COR-L47 (cell line): ENCODE measurements at places on chromosomes 16 and 17.

- DNase-seq = no peak
Measured at GRCh38 chr17:73130977-73131376, 33.8 kb upstream of the SSTR2 start.

- DNase-seq = no peak
Measured at GRCh38 chr16:27379919-27380318, 22.1 kb upstream of the IL21R start.

DNA sequence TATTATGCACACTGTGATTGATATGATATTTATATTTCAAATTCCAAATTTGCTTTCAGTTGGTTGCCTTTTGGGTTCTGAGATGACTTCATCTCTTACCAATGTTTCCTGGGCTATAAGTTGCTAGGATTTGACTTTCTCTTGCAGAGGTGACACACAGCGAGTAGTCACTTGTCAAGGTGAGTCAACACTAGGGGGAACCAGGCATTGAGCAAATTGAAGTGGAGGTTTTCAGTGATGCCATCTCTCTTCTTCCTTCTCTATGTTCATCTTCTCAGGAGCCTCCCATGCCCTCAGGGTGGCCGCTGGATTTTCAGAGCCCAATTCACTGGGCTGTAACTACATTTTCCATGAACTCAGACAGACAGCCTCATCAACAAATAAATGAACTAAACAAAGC lies 6.0 kb upstream of the CPD start:
- DNase-seq = no peak

DNA sequence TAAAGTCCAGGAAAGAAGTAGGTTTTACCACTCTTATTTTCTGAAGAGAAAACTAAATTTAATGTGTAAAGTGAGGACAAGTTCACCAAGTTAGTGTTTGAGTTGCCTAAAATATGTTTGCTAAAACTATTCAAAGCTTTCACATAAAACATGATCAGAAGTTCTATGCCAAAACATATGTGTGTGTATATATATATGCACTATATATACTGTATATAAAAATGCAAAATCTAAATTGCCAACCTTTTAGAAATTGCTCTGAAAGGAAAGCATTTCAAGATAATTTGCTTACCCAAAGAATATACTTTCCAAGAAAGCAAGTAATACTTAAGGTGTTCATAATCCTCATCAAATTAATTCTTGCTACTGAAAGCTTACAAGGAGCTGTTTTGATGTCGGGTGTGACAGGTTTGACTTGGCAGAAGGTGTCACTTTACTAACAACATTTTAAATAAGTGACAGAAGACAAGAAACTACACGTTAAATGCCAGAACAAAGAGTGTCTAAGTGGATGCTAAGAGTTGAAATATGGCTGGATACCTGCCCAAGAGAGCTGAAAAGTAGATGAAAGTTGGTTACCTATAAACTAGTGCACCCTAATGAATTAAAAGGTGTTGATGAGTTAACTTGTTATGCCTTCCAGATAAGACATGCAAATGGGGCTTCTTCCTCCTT lies 32.3 kb upstream of the STH start:
- no peak for DNase-seq

DNA sequence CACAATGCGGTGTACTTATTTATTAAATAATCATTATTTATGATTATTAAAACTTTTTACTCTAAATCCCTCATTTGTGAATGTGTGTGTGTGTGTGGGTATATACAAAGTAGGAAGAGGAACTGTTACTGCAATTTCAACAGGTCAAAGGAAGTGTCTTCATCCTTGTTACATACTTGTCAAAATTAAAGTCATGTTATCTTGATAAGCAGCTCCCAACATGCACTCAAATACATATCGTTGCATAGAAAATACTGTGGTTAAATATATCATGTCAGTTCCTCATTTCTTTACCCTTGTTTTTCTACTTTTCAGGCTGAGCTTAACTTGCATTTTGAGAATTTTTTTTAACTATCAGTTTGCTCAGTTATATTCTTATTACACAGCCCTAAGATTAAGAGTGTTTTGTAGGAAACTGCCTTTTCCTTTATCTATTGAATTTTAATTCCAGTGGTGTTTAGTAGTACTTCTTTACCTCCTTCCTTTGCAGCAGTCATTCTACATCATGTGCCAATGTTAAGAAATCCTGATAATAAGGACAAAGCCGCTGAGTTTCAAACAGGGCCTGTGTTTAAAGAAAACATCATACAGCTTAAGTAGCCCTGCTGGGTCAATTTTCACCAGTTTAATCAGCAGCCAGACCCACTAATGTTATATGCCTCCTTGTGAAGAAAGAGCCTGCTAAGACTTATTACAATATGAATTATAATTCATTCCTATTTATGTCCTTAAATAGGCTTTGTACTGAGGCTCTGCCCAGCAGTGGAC lies 7.2 kb downstream of the EFCAB5 start:
- DNase-seq = no peak

- DNase-seq = no peak
Measured at GRCh38 chr16:47977802-47978201, 178.0 kb downstream of the ABCC12 start.

DNA sequence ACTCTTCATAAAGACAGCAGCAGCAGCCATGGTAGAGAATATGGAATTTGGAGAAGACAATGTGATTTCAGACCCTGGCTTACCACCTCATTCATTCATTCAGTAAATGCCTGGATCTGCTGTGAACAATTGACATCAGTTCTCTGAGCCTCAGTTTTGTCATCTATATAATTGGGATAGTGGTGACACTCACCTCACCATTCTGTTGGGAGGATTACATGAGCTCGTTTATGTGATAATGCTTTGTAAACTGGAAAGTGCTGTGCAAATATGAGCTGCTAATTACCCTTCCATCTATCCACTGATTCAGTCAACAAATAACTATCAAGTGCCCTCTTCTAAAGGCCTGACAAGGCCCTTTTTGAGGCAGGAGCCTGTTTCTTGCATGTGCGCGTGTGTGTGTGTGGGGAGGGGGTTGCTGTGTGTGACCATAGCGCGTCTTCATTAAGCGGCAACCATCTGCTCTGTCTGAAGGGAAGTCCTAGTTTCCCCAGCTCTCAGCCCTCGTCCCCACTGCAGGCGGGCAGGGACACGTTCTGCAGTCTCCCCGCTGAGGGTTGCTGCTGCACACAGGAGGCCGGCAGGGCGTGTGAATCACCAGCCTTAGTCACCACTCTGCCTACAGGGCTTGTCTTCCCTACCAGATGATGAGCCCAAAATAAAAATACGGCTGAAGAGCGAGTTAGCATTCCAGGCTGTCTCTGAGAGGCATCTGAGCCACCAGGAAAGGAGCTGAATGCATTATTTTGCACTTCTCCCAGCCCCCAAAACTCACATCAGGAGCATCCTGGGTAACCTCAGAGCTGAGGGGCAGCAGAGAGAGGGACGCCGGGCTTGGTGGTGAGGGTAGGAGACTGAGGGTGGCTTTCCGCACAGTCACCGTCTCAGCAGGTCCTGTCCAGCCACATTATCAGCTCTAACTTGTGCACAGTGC lies 19.9 kb downstream of the ARL4D start:
- peak; percentile 78 for DNase-seq

- no peak for DNase-seq
Measured at GRCh38 chr17:56707312-56708219, 114.1 kb downstream of the NOG start.

GRCh38 chr17:66834426-66834918 lies 445 bp upstream of the CACNG5 start:
- no peak for DNase-seq

DNA sequence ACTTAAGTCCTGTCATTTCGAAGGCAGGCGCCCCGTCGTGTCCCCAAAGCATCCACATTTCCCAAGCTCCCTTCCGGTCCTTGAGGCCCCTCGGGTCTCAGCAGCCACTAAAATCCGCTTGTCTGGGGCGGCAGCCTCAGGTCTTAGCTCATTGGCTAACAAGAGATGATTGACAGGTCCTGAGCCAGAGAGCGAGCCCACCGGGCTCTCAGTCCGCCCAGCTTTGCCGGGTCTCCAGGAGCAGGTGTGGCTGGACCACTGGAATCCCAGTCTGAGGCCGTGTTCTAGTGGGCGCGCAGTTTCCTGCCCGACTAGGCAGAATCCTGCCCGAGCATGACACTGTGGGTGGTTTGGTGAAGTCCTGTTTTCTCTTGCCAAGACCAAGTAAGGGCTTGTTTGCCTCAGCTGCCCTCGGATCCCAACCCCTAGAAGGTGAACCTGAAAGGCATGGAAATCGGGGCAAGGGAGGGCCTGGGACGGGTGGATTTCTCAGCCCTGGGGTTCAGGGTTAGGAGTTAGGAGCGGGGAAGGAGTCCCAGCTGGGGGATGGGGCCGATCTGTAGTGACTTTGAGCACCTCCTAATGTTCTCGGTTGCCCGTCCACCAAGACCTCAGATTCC lies 42.8 kb downstream of the MRC2 start:
- DNase-seq = no peak

DNA sequence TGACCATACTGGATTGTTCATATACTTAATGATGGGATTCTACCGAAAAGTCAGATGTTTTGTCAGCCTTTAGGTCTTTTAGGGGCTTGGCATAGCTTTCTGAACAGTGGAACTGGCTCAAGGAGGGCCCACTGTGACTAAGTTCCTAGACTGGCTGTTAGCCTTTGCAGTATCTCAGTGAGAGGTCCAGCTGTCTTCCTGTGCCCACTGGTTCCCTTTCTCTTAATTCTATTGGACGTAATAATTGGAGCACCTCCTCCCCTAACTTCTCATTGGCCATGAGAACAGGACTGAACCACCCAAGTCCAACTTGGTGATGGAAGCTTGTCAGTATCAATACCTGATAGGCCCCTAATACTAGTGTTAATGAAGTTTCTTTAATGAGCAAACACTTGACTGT lies 13.5 kb downstream of the KPNA2 start:
- no peak for DNase-seq

- no peak for DNase-seq
Measured at GRCh38 chr17:1947229-1947742, 77.8 kb downstream of the RTN4RL1 start.

GRCh38 chr16:21703589-21704174 lies 39.9 kb downstream of the OTOA start:
- no peak for DNase-seq

DNA sequence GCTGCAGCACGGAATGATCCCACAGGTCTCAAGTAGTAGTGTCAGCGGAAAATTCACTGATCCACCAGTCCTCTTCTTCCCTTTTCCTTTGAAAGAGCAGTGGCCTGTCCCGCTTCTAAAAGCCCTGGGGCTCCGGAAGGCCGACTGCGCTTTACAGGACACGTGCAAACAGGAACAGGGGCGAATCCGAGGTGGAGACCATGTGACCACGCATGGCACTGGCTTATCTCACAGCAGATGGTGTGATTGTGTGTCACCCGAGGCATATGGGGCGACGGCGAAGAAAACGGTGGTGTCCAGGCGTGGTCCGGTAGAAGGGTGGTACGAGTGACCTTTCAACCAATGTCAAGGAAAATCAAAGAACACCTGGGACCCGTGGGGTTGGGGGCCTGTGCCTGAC lies 12.0 kb upstream of the KCNJ18 start:
- no peak for DNase-seq

DNA sequence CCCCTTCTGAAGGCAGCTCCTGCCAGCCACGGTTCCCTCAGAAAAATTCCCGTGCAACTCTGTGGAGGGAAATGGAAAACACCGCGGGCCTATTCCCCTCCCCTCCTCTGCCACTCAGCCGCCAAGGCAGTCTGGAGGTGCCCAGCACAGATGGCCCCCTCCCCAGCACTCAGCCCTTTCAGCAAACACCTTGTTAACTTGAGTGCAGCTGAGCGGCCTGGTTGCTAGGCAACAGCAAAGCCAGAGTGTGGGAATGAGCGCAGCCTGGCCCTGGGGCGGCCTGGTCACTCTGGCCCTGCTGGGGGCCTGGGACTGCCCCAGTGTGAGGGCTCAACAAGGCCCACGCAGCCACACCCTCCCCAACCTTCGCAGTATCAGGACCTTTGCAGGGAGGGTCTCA lies 32.8 kb downstream of the CACNA1G start:
- DNase-seq = peak; percentile 71

GRCh38 chr17:61411011-61411260 lies 11.3 kb downstream of the TBX2 start:
- no peak for DNase-seq

- DNase-seq = no peak
Measured at GRCh38 chr17:41339571-41340172, 11.0 kb downstream of the KRT33A start.

DNA sequence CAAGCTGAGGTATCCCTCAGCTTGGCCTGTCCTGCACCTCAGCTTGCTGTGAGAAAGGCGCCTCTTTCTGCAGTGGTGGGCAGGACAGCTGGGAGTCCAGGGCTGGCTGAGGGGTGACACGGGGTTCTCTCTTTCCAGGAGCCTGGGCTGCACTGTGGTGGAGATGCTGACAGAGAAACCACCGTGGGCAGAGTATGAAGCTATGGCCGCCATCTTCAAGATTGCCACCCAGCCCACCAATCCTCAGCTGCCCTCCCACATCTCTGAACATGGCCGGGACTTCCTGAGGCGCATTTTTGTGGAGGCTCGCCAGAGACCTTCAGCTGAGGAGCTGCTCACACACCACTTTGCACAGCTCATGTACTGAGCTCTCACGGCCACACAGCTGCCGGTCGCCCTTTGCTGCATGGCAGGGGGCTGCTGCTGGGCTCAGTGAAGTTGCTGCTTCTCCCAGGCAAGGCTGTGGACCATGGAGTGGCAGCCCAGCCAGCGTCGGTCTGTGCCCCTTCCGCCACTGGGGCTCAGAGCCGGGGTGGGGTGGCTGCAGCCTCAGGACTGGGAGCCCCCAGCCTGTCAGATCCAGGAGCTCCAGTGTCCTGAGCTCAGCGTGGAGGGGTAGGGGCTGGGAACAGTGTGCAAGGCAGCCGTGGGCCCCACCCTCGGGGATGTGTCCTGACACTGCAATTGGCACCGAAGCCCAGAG lies 6.4 kb downstream of the LIMD2 start:
- DNase-seq = no peak

DNA sequence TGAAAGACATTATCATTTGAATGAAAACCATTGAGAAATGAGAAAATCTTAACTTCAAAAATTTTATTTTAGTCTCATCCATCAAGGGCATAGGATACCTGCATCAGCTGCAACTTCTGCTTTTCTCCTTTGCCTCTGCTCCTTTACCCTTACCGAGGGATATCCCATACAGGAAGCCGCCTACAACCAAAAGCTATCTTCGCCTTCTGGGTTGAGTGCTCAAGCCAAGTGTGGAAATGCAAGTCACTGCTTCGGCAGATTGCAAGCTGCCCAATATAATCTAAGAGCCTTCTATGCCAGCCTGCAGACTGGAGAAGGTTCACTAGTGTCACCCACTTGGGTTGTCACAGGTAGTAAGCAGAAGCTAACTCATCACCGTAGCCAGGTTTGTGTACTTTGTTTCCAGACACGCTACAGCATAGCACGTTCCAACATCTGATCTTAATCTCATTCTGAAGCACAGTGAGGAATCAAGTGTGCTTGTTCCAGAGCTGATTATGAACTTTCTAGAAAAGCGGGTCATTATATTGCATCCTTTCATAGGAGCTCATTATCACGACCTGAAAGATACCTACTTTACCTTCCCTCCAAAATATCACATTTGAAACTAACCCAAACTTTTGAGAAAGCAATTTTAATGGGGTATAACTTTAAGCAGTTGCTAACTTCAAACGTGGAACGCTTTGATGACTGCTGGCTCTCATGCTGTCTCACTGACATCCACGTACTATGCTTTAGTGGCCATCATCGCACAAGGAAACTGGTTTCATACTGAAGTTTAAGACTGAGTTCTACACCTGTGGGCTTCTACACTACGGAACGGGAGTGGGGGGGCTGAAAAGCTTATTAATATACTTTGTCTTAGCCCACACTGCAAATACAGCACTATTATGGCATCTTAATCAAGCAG lies 8.0 kb upstream of the UNK start:
- no peak for DNase-seq

GRCh38 chr17:73132085-73132492 lies 32.7 kb upstream of the SSTR2 start:
- DNase-seq = no peak

GRCh38 chr16:22641131-22641628 lies 130.5 kb downstream of the NPIPB5 start:
- no peak for DNase-seq
